ENCODE measurements at places on chromosomes 1 and 21.

GRCh38 chr1:34900775-34901502 lies 28.5 kb downstream of the DLGAP3 start:
- no peak for DNase-seq

DNA sequence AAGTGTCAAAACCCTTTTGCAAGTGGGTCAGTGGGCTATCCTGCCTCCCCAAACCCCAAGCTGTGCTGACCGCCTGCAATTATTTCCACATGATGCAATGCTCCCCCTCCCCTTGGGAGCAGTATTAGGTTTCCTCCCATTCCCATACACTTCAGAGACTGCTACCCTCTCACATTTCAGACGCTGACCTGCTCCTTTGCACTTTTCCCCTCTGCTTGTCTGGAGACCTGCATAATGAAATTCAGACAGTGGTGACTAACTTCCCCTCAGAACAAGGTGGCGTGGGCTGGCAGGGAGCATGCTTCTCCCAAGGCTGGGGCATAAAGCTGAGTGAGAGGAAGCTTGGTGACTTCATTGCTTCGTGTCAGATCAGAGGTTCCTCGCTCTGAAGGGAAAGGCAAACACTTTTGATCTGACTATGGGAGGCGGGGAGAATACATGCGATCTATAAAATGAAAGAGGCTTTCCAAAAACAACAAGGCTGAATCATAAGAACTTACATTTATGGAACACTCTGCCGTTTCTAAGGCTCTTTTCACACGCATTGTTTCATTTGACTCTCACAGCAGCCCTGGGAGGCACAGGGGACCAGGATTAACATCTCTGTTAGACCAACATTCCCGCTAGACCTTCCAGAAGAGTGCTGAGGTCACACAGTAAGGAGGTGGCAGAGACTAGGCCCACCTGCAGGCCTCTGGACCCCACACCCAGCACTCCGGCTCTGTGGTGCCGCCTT lies 27.5 kb upstream of the ROR1 start:
- DNase-seq: no peak

GRCh38 chr1:105544475-105544874 lies 1512.0 kb upstream of the PRMT6 start:
- no peak for DNase-seq

DNA sequence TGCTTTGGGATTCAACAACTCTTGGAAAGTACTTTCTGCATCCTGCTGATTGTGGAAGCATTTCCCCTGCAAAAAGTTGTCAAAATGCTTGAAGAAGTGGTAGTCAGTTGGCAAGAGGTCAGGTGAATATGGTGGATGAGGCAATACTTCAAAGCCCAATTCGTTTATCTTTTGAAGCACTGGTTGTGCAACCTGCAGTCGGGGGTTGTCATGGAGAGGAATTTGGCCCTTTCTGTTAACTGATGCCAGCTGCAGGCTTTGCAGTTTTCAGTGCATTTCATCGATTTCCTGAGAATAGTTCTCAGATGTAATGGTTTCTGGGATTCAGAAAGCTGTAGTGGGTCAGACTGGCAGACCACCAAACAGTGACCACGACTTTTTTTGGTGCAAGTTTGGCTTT lies 47.6 kb upstream of the GJA5 start:
- no peak for DNase-seq

DNA sequence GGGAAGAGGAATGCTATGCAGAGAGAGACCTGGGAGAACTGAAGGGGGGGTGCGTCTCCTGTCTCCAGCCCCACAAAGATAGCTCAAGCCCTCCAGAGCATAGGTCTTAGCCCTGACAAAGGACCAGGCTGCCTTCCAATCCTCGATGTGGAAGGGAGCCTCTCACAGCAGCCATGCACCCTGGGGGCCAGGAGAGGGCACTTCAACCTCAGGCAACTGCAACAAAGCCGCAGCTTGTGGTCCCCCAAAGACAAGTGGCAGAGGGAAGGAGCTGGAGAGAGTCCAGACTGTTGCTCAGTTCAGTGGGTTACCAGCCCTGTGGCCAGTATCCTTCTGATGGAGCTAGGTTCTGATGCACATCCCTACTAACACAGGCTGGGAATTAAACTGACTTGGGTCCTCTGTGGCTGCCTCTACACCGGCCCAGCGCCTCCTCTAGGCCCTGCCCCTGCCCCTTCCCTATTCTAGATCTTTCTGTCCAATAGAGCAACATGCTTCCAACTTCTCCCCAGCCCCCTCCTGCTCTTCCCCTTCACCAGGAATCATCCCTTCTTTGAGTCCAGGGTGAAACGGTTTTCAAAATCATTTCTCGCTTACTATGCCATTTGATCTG lies 100.7 kb upstream of the SPATA6 start:
- DNase-seq: no peak

DNA sequence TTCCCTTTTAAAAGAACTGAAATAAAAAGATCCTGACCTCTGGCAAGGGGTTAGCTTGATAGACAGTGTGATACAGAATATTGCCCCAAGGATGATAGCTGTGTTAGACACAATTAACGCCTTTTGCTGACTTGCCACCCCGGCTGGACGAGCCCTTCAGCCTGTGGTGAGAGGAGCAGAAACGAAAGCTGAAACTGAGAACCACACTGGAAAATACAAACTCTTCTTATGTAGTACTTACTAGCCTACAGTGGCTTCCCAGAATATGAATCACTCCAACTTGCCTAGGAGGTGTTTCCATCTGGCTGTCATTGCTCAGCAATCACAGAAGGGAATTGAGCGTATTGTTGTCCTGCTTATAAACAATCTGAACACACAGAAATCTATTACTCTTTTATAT lies 22.9 kb downstream of the SAMSN1 start:
- DNase-seq: peak; percentile 29

GRCh38 chr1:174167265-174167803 lies 8.0 kb downstream of the RABGAP1L start:
- DNase-seq: no peak

- no peak for DNase-seq
These were observed 128.4 kb upstream of the ZC3H11B start for GRCh38 chr1:219741011-219741970.

GRCh38 chr1:90356101-90356500 lies 361.0 kb downstream of the BARHL2 start:
- DNase-seq: no peak

GRCh38 chr1:228228601-228229074 lies 20.8 kb downstream of the OBSCN start:
- no peak for DNase-seq

DNA sequence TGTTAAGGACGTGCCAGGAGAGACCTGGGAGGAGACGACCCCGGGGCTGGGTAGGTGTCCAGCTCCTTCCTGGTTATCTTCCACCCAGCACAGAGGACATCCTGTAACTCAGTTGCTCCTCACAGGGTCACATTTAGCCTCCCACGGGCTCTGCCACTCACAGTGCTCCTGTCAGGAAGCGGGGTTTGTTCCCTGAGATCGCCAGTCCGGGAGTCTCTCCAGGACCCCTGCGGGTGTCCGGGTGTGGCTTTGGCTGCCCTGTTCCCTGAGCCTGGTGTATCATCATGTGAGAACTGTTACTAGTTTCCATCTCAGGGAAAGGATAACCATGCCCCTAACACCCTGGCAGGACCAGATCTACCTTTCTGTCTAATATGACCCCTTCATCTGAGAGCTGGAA lies 158.2 kb upstream of the RUNX1 start:
- DNase-seq: no peak

DNA sequence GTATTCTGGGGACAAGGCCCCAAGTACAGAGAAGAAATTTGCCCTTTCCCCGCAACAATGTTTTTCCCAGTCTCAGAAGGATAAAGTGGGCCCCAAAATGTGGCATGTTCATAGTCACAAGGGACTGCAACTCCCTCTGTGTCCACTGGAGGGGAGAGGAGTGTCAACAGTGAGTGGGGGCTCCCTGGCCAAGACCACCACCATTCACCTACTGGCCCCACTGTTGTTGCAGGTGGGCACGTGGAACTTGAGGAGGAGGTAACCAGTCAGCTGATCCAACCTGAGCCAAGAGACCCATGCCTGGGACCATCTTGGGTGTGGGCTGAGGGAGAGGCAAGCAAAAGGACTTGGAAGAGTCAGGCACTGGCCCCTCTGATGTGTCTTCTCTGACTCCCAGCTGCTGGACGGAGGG lies 777 bp downstream of the NUDT17 start:
- no peak for DNase-seq

DNA sequence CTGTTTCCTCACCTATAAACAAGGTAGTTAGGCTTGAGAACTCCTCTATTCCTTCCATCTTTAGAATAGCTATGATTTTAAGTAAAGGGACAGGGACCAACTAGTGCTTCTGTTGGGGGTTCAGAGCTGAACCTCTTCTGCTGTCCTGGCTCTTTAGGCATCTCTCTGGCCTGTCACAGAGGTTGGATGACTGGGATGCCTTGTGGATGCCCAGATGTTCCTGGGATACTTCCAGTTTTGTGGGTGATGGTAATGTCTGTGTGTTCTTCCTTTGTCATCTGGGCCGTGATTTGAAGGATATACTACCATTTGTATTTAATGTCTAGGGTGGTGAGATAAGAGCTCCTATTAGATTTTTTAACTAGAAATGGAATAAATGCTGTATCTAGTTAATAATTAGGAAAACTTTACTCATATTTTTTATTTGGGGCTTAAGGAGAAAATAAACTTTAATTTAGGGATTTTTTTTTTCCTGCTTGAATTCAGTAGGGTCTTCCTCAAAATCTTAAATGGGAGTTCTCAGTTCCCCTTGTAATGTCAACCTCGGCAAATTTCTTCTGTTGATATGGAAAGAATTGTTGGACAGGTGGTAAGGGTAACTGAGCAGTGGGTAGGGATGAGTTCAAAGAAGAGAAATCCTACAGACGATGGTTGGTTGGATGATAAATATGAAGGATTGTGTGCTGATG lies 47.2 kb downstream of the LAMC1 start:
- DNase-seq: no peak

- no peak for DNase-seq
These were observed 104.5 kb upstream of the AJAP1 start for GRCh38 chr1:4549930-4550329.

DNA sequence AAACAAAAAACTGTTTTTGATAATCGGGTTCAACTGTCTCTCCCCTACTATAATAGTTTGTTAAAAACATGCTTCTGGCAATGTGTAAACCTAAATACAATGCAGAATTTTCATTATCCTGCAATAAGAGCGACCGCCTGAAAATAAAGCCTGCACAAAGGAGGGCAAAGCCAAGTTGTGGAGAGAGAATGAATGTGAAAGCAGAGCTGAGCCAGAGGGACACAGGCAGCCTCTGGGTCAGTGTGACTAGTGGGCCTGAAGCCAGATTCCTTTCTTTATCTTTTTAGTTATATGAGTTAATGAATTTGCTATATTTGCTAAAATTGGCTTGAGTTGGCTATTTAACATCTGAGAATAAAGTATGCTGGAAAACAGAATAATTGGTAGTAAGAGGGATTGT lies 615.2 kb downstream of the PLA2G4A start:
- no peak for DNase-seq

- DNase-seq: no peak
These were observed 190.9 kb downstream of the GIPC2 start for GRCh38 chr1:78236716-78237115.

DNA sequence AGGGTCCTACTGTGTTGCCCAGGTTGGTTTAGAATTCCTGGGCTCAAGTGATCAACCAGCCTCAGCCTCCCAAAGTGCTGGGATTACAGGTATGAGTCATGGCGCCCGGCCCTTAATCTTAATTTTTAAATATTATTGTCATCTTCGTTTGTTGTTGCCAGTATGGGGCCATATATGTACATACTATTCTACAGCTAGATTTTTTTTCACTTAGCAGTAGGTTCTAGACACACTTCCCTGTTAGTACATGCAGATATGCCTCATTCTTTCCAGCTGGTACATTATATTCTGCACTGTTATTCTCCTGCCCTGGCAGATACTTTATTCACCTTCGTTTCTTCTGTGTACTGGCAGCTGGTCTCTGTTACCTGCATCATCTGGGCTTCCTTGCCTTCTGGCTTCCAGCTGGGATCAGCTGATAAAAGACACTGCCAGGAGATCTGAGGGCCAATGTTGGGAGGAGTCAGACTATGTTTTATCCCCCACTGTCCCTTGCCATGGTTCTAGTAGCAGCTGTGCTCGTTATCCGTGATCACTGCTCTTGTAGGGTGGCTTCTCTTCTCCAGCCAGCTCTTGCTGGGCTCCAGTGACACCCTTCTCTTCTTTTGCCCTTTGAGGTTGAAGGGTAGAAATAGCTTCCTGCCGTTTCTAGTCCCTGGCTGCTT lies 24.7 kb downstream of the ST3GAL3 start:
- no peak for DNase-seq

- no peak for DNase-seq
These were observed 59.0 kb upstream of the C8B start for GRCh38 chr1:57024855-57025254.

DNA sequence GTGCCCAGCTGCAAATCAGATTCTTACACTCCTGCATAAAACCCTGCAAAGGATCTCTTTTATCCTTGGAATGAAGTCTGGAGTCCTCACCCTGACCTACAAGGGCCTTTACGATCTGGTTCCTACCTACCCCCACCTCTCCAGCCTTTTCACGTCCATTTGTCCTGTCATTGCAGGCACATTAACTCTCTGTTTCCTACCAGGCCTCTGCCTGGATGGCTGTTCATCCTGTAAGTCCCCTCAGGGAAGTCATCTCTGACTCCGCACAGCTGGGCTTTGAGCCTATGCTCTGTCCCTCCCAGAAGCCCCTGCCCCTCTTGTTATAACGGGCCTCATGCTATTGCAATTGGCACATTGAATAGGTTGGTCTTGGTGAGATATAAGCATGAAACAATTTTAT lies 96.8 kb upstream of the USP24 start:
- no peak for DNase-seq

DNA sequence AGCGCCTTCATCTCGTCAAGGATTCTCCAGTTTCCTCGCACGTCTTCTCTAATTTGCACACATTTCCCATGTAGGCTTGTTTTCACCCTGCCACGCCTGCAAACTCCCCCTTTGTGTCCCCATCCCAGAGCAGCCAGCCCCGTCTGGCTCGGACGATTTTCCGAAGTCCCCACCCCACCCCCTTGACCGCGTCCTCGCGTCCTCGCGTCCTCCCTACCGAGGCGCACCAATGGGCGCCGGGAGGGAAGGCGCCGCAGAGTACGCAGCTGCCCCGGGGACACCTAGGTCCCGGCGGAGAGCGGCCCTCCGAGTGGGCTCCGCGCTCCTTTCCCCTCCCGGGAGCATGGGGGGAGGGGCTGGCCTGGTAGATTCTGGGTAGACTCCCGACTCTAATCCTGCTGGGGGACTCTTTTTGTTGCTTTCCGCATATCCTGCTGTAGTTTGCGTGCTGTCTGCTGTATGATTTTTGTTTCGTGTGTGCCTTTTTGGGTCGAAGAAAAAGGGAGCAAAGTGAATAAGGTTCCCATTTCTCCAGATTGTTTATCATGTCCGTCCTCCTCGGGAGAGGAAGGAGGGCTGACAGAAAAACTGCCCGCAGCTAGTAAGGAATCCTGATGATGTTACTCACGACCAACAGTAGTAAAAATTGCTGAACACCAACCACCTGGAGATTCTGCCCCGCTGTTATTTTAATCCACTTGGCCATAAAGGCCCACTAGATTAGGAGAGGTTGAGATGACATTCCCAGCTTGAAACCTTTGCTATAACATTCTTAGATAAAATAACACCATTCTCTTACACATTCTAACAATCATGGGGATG lies 1.5 kb downstream of the CACHD1 start:
- peak; percentile 1 for DNase-seq

GRCh38 chr1:115426231-115426771 lies 88.3 kb upstream of the NGF start:
- no peak for DNase-seq
